GM04504 (cell line): ENCODE measurements at places on chromosomes 7 and 10.

DNA sequence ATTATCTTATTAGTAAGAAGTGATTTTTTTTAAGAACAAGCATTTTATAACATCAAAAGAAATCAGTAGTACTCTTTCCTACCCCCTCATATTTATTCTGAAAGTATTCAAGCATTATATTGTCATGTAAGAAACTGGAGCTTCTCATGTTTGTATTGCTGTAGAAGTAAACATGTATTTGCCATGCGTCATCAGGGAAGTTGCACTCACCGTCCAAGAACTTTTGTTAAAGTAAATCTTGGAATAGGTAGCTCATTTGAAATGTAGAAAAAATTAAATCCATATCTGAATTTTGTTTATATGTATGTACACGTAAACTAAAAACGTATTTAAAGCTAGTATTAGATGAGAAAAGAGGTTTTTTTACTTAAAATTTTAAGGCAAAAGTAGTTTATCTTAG lies 96.8 kb downstream of the PTEN start:
- no peak for DNase-seq

DNA sequence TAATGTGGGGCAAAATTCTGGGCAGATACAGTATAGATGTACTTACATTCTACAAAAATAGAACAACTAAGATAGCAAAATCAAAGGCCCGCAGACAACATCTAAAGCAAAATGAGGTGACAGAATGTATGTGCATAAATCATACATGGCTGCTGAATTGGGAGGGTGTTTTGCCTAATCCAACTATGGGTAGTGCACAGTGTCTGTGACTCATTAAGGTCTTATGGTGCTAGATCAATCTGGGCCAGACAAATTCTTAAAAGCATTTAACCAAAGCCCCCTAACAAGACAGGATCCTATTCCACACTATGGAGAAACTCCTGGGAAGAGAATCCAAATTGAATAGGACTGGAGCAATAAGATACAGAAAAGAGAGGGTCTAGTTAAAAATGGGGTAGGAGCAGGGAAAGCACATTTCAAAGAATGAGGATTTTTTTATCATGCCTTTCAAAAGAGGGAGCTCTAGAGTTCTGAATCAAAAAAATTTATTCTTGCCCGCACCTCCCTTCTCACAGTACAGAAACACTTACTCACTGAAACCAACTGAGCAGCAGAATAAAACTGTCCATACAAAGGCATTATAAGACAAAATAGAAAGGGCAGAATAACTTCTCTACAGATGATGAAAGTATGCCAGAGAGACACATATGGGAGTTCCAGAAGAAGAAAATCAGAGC lies 181.3 kb downstream of the RNLS start:
- DNase-seq: no peak

GRCh38 chr10:78515873-78516153 lies 482.1 kb downstream of the RPS24 start:
- no peak for DNase-seq

DNA sequence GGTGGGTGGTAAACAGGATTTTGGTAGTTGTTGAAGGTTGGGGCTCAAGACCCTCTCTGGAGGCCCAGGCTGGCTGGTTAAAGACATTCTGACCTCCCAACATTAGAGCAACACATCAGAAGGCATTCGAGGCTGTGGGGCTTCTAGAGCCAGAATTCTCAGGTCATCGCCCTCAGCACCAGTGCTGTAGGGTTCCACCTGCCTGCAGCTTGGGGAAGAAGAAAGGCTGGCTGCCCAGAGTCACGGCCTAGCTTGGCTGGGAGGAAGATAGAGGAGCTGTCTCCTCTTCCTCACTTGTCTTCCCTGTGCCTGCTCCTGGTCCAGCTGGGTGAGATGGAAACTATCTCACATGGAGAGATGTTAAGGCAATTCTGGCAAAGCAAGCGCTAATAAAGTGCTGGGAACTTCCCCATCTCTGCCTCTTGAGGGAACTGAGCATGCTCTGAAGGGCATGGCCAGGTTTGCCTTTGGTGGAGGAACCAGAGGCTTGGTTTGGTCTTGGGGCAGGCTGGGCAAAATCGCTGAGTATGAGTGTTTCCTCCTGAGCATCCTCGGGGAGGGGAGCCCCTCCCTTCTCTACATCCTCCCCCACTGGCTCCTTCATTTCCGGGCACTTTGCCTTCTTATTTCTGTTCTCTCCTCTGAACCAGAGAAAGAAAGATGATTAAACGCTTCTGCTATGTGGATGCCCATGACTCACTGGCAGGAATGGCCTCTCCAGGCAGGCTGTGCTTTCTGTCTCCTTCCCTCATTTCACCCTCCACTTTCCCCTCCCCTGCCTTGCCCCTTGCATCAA lies 509.0 kb upstream of the PODXL start:
- DNase-seq: peak; percentile 93

DNA sequence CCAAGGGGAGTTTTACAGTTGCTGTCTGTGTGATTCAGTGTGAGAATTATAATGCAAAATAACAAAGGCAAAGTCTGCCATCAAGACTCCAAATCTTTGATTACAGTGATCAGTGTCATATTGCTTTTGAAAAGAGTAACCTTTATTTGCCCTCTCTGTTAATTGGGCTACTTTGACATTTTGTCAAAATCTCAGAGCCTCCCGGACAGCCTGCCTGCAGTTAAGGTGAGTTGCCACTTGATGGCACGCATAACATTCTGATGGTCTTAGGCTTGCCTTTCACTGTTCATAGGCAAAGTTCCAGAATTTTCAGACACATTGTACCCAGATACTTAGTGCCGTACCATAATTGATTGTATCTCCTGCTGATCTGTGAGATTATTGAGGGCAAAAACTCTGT lies 253.5 kb downstream of the ABCA13 start:
- DNase-seq: no peak

- DNase-seq: no peak
Observed at GRCh38 chr10:12928571-12928970, 72.9 kb downstream of the CCDC3 start.
